HuH-7.5 (cell line): ENCODE measurements at places on chromosomes 4 and X.

- no peak for DNase-seq
These were observed 626.3 kb upstream of the INTU start for GRCh38 chr4:127006446-127006877.

GRCh38 chrX:140104760-140105159 is 139.4 kb upstream of the CXorf66 start:
- DNase-seq: no peak

DNA sequence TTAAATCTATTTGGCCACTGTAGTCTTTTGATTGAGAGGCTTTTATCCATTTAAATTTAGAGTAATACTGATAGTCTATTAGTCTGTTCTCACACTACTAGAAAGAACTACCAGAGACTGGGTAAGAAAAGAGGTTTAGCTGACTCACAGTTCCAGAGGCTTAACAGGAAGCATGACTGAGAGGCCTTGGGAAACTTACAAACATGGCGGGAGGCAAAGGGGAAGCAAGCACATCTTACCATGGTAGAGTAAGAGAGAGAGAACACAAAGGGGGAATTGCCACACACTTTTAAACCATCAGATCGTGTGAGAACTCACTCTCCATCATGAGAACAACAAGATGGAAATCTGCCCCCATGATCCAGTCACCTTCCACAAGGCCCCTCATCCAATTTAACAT is 410.9 kb downstream of the PDGFC start:
- DNase-seq: no peak

DNA sequence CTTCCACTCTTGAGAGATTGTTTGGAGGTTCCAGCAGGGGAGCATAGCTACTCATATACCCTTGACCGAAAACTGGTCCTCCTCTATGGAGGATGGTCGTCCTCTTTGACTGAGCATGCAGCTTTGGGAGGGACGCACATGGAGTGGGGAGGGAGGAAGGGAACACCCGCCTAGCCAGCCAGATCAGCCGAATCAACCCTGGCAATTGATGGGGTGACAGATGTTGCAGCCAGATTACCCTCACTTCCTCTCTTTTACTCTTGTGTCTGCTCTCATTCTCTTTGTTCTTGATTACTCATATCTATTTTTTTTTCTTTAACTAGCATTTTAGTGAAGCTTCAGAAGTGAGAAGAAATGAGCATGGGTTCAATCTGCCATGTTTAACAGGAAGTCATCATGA is 19.6 kb downstream of the MGST2 start:
- DNase-seq: no peak

GRCh38 chr4:309807-310206 is 4.5 kb upstream of the ZNF732 start:
- no peak for DNase-seq
